ENCODE measurements at places on chromosomes 6 and 20.
A peak's percentile ranks its signal among the peaks of the same experiment; 100 is the strongest.

DNA sequence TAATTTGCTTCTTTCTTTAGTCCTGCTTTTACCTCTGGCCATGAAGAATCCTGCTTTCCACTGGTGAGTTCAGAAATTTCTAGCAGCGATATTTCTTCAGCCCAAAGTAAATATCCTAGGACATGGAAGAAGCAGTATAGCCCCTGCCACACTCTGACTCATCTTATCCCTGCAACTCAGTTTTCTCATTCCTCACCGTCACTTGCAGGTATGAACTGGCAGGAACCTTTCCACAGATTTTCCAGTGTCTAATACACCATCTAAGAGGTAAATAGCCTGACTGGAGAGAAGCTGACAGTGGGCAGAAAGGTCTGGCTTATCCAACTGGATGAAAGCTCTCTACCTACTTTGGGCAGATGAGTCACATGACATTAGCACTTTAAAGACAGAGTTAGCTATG lies 816.7 kb upstream of the FLRT3 start:
- no peak for DNase-seq

GRCh38 chr6:129448965-129449364 lies 261.0 kb downstream of the ARHGAP18 start:
- DNase-seq, result no peak

- DNase-seq, result no peak
Measured at GRCh38 chr6:12223383-12223782, 66.8 kb upstream of the EDN1 start.

DNA sequence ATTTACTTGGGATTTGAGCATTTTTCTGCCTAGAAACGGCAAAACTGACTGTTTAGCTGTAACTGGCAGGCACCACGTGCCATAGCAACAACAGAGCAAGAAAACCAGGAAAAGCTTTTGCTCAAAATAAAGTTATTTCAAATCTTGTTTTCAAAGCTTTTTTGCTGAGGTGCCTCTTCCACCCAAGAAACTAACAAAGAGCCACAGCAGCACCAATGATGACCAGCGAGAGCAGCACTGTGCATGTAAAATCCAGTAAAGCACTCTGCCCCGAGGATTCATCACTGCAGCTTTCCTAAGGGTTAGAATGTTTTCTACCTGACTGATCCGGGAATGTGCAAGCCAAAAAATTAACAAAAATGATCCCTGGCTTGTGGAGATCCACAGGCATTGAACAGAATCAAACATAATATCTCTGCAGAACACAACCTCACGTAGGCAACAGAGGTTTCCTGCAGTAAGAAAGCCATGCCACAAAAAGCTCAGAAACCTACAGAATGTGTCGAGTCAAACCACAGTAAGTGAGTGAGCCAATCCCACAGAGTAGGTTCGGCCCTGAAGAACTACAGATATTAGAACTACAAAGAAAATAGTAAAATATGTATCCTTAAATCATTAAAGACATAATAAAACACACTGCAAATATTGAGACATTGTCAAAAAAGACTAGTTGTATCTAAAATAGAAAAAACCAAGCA lies 7.4 kb upstream of the ULBP3 start:
- DNase-seq, result peak; percentile 57

- DNase-seq, result no peak
Measured at GRCh38 chr6:34673064-34673463, 23.5 kb downstream of the ILRUN start.

DNA sequence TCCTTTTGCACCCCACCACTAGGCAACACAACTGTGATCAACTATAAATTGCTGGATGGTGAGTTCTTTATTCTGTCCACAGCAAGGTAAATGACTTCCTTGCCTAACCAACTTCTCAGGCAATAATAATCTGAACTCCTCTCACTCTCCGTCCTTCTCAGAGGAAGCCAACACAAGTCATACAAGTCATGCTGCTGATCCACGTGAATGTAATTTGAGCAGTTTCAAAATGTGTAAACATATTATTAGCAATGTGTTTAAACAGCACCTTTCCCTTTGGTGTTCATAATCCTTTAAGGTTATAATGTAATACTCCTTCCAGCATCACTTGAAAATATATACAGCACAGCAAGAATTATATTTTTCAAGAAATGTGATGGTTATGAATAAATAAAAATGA lies 127.9 kb downstream of the QRSL1 start:
- no peak for DNase-seq

- no peak for DNase-seq
Measured at GRCh38 chr20:60268491-60268890, 310.3 kb downstream of the CDH26 start.

DNA sequence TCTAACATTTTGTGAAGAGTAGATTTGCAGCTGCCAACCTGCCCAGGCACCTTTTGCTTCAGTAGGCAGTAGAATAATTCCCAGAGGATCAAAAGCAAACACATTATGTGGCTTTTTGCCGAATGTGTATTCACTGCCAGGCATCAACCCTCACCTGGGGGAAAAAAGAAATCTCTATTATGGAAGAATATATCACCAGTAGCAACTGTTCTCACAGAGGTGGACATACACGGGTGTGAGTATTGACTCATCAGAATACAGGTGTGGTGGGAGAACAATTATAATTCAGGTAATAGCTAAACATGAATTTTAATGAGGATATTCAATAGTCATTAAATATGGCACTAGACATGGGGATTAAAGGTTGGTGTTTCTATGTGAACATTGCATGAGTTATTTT lies 910.7 kb downstream of the TFAP2A start:
- no peak for DNase-seq

Measured in fibroblast of lung (primary cell).